ENCODE measurements at places on chromosomes 3 and 15. TPM values are rescaled to one million over a fixed set of nuclear protein-coding genes. Genes with fewer than 3 reads are reported as not detected.
A peak's percentile ranks its signal among the peaks of the same experiment; 100 is the strongest.

KLHL40 gene
- total RNA-seq, result not detected

LDHAL6B gene
- total RNA-seq, result not detected

DNA sequence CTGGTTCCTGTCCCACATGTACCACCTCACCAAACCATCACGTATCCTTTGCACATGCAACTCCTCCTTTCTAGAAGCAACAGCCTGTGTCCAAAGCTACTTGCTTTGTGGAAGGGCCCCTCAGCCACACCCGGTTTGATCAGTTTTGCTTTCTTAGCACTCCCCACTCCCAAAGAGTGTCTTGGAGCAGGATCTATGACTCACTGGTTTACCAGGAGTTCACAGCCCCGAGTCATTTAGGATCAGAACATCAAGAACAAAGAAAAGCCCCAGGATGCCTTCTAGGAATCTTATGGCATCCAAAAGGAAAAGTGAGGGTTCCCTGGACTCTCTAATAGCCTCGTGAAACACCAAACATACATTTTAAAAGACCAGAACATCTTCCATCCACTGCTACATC is 50.7 kb upstream of the IGF1R start:
- DNase-seq, result no peak

DNA sequence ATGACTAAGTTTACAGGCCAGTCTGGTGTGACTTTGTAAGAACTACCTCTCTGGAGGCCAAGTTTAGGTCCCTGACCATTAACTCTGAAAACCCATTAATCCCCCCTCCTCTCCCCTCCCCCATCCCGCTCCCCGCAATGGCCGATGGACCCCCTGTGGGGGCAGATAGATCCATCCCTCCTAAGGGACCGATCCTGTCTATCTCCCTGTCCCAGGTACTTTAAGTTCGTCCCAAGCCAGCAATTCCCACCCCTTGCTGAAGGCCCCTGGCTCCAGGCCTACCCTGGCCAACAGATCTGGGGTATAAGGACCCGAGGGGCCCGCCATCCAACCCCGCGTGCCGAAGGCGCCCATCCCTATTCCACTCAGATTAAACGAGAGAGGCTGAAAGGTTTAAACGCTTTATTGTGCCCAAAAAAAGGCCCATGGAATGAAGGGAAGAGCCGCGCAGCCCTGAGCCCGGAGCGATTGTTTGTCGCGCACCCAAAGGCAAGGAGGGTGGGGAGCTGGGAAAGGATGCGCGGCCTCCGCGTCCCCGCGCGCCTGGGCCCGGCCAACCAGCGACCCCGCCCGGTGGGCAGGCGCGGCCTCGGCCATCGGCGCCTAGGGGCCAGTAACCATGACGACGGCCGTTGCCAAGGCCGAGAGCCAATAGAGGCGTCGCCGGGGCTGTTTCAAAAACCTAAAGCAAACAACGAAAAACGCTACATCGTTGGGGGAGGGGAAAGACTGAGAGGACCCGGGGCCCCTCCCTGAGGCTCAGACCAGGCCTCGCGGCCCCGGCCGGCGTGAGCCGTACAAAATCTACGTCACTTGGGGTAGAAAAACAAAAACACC is 35.9 kb downstream of the HMCES start:
- DNase-seq, result peak; percentile 93

IL5RA gene
- not detected for total RNA-seq
